HCEC 1CT (cell line): ENCODE measurements at places on chromosomes 5 and 9.

DNA sequence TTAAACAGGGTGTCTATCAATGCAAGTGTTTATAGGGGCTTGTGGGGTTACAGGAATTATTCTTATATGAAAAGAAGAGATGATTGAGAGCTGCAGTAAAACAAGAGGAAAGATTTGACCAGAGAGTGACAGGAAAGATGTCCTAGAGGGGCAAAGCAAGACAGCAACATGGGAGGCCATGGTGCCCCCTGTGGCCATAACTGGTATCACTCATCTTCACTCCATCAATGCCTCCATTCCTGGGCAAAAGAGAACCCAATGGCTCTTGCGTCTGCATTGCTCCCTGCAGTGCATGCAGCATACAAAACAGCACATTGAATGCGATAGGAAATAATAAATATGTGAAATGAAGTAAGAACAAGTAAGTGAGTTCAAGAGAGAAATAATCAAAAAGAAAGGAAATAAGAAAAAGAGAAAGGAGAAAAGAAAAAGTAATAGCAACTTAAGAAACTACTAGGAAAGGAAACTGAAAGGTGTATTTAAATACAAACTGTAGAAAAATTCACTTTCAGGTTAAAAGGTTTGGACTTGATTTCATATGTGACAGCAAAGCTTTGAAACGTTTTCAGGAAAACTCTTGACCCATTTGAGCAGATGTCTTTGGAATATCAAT, 206.6 kb downstream of the SEMA5A start:
- peak; percentile 47 for DNase-seq

DNA sequence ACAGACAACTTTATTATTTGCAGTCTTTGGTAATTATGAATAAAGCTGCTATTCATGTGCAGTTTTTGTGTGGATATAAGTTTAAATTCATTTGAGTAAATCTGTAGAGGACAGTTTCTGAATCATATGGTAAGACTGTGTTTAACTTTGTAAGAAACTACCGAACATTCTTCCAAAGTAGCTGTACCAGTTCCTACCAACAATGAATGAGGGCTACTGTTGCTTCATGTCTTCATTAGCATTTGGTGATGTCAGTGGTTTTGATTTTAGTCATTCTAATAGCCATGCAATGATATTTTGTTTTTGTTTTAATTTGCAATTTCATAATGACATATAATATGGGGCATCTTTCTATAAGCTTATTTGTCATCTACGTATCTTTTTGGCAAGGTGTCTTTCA, 501.3 kb upstream of the RORB start:
- DNase-seq = no peak

- DNase-seq = no peak
These were observed 32.5 kb upstream of the TIFAB start for GRCh38 chr5:135484674-135485086.

- DNase-seq = no peak
These were observed 686.7 kb downstream of the CDH18 start for GRCh38 chr5:19301271-19301670.

DNA sequence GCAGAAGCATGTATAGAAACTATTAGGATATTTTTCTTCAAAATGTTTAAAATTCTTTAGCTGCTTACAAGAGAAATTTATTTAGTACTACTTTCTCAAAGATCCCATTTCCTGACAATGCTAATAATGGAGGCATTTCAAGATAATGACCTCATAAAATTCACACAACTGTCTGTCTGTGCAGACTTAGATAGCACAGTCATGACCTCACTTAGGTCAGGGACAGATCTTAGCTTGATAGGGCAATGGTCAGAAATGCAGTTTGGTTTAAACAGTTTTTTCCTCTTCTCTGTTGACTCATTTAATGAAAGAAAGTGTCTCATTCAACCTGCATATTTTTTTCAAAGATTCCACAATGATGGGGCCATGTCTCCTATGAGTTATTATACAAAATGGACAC, 128.4 kb downstream of the GRIA1 start:
- DNase-seq = no peak

- DNase-seq = no peak
These were observed 38.9 kb upstream of the N4BP3 start for GRCh38 chr5:178074266-178074952.

DNA sequence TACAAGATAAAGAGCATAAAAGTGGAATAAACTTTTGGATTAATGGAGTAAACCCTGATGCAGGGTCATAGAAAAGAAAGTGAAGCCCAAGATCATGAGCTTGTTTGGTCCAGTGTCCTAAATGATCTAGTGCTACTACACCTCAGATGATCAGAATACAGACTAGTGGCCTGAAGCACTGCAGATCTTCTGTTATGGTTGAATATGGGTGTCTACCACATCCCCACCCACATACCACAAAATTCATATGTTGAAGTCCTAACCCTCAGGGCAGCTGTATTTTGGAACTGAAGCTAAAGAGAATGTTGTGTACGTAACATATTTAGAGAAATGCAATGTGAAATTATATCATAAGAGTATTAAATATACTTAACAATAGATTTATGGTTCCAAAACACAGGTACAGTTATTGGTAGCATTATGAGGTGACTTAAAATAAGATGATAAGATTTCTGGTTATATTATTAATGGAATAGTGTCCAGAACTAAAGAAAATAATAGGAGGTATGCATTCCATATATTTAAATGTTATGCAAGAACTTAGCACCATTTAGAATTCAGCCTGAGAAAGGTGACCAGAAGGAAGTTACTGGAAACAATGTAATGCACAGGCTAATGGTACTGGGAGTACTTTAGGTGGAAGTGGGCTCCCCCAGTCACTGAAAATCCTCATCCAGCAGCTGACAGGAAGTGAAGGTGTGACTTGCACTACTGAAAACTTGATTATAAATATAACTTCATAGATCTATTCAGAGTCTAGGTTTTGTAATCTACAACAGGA, 1155.1 kb downstream of the TAF11L14 start:
- DNase-seq = no peak

DNA sequence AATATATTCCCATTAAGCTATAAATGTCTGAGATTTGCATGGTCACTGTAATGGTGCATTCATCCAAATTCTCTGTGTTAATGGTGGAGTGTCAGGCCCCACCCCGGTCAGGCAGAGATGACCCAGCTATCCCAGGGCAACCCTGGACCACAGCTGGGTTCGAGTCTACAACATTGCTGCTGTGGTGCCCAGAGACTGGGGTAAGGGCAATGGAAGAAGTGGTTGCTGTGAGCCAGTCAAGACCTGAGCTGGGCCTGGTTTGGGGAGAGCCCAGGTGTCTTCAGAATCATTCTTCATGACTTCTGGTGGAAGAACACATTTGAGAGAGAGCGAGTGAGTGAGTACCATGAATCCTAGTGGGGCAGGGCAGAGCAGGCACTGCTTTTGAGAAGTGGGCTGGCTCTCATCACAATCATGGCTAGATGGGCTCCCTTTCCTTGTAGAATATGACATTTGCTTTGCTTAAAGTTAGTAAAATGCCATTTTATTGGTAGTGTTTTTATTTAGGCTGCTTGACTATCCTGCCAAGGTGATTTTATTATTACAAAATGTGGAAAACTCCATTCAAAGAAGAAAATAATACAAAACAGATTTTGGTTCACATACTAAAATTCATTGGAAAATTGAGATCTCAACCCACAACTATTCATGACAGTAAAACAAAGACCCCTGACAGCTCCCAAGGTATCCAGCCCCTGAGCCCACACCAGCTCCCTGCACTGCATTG, 125.8 kb upstream of the SLC25A48 start:
- no peak for DNase-seq

- peak; percentile 58 for DNase-seq
These were observed 3.0 kb upstream of the HRCT1 start for GRCh38 chr9:35903049-35903448.
